ENCODE measurements at places on chromosomes 1 and 21.
A peak's percentile ranks its signal among the peaks of the same experiment; 100 is the strongest.

- DNase-seq = no peak
Measured at GRCh38 chr1:54945393-54945936, 35.0 kb upstream of the TMEM61 start.

- no peak for DNase-seq
Measured at GRCh38 chr1:210981490-210981889, 152.5 kb downstream of the KCNH1 start.

GRCh38 chr1:26225033-26225831 lies 8.8 kb upstream of the CEP85 start:
- DNase-seq = no peak

- no peak for DNase-seq
Measured at GRCh38 chr21:28483301-28484035, 509.2 kb downstream of the LTN1 start.

- DNase-seq = no peak
Measured at GRCh38 chr1:164604541-164604940, 45.6 kb downstream of the PBX1 start.

GRCh38 chr1:24866211-24867083 lies 63.6 kb downstream of the RUNX3 start:
- no peak for DNase-seq

- DNase-seq = no peak
Measured at GRCh38 chr1:1597275-1597930, 2.5 kb downstream of the FNDC10 start.

GRCh38 chr1:183313063-183313462 lies 105.1 kb downstream of the NMNAT2 start:
- no peak for DNase-seq

DNA sequence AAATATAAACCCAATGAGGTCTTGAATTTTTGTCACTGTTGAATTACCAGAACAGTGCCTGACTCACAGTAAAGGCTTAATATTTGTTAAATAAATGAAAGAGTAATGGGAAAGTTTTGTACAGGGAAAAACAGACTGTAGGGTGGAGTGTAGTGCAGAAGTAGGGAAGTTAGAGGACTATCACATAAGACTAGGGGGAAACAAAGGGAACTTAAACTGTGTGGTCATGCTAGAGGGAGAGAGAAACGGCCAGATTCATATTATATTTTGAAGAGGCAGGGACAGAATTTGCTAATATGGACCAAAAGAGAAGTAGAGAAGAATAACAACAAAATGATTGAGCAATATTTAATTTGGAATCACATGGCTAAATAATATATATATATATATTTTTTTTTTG lies 14.8 kb downstream of the CTSK start:
- no peak for DNase-seq

DNA sequence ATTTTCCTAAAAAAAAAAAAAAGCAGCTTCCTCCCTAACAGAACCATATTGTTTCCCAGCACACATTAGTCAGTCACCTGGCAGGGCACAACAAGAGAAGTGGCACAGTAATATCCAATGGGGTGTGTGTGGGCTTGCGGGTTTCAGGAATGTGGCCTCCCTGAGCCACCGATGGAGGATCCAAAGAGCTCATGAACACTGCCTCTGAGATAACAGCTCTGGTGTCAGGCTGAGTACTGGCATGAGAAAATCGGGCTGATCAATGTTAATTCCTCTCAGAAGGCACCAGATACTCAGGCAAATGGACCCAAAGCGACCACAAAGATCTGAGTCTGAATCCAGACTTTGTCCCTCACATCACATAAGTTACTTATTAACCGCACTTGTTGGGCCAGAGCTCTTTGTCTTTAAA lies 2.2 kb upstream of the LYPD8 start:
- no peak for DNase-seq

DNA sequence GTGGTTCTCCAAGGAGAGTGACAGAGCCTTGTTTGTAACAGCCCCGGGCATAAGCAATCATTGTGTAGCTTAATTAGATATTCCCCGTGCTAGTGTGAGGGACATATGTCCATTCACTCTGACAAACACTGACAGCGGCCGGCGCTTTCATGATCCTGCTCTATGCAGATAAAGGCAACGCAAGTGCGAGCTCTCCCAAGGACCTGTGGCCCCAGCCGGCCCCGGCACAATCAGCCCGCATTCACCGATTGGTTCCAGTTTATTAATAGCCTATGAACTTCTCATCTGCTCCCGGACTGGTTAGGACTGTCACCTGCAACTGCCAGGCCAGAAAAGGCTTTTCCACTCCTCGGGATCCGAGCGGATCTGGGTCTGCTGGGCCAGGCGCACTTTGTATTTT lies 18.0 kb upstream of the OLIG1 start:
- no peak for DNase-seq

DNA sequence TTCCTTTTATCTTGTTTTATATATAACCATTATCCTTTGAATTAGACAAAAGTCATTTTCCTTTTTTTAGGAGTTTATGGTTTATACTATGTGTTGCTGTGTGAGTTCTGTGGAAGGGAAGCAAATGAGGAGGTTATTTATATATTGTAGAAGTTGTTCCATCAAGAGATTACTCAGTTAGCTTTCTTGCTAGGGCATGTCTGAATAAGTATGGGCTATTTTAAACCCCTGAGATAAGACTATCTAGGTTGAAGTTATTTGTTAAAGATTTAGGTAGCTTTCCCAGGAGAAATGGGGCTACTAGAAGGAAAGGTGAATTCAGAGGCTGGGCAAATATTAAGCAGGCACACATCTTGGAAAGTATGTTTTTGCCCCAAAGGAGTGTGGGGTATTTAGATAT lies 16.1 kb upstream of the VAMP4 start:
- DNase-seq = no peak

DNA sequence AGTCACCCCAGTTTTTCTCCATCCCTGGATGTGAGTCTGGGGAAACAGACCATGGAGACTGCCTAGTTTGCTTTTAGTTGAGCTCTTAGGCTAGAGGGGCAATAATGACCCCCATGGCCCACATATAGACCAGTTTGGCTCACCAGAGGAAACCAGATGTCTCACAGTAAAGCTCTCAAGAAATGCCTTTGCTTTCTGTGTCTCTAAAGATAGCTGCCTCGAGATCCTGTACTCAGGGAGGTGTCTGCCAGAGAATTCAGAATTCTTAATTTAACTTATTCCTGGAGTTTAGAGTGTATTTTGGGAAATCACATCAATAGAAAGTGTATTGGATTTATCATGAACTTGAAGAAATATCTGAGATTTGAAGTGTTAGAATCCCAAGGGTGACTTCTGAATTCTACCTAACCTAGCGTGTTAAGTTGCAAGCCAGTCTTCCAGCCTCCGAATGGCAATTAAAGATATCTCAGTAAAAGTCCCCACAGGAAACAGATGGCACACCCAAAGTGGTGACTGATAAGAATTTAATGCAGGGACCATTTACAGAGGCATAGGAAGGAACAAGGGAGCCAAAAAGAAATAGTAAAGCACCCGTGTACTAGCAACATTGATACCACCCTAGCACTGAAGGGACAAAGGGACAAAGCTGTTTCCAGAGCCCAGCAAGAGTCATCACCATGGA lies 37.1 kb downstream of the STYXL2 start:
- DNase-seq = no peak

DNA sequence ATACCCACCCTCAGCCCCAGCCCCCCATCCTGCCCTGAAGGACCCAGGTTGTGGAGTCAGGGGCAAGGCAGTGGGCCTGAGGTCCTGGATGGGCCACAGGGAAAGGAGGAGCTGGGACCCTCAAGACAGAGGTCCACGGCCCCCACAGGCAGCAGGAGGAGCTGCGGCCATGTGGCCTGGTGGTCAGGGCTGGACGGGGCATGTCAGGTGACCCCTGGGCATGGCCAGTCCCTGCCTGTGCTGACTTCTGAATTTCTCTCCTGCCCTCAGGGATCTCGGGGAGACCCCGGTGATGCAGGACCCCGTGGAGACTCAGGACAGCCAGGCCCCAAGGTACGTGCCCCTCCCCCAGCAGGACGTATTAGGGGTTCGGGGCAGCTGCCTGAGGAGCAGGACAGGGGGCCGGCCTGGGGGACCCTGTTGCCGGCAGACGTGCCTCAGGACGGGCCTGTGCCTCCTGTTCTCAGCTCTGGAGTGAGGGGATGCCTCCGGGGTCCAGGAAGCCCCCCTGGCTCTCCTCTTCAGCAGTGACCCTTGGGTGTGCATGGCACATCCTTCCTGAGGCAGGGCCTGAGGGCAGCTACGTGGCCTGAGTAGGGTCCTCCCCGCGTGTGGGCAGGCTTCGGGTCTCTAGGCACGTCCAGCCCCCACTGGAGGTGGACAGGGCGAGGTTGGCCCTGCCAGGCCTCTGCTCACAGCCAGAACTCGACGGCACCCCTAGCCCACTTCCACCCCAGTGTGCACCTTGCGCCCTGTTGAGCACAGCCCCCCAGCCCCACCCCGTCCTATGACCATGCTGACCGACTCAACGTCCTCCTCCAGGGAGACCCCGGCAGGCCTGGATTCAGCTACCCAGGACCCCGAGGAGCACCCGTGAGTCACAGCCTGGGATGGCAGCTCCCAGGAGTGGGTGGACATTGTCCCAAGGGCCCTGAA lies 23.6 kb downstream of the COL6A2 start:
- DNase-seq = no peak

GRCh38 chr1:87961992-87962391 lies 633.3 kb downstream of the LMO4 start:
- DNase-seq = no peak

GRCh38 chr1:1554926-1555915 lies 14.8 kb upstream of the TMEM240 start:
- DNase-seq = no peak

DNA sequence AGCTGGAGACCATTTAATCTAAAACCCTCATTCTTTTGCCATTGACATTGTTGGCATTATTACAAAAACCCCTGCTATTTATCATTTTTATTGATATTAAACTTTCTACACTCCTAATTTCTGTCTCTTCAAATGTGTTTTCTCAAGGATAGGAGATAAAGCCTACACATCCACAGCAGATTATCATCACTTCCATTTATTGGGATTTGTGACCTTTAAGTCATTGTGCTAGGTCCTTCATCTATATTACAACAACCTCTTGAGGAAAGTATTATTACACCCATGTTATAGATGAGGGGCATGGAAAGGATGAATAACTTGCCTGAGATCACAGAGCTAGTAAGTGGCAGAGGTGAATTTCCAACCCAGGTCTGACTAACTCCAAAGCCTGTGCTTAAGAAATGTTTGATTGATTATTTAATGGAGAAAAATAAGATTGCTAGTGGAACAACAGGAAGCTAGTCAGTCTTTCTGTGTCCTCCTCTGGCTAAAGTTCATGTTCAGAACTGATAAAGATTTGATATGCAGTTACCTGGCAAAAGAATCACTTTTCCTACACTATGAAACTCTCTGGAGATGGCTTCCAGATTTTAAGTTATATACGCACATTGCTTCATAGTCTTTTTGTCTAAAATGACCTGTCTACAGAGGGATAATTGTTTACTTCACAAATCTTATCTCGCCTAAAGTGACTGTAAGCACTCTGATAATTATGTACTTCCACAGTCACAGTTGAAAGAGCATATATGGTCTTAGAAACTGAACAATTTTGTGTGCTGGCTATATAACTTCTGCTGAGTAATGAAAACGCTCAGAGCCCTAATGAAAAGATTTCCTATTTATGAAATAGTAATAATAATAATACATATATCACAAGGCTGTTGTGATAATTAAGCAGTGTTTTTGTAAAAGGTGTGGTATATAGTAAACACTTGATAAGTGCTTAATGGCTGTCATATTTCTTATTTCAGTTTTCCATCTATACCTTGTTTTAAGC lies 15.0 kb downstream of the FMO5 start:
- DNase-seq = no peak

DNA sequence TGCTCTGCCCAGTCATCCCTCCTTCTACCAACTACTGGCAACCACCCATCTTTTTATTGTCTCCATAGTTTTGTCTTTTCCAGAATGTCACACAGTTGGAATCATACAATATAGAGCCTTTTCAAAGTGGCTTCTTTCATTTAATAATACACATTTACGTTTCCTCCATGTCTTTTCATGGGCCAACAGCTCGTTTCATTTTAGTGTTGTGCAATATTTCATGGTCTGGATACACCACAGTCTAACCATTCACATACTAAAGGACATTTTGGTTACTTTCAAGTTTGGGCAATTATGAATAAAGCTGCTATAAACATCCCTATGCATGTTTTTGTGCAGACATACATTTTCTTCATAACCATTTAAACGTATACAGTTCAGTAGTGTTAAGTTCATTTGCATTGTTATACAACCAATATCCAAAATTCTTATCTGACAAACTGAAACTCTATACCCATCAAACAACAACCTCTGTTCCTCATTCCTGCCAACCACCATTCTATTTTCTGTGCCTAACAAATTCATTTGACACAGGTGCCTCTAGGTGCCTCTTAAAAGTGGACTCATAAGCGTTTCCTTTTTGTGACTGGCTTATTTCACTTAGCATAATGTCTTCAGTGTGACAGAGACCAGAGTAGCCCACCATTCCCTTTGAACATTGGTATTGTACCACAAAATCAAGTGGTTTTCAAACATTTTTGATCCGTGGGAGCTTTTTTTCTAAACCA lies 138.1 kb downstream of the NR5A2 start:
- no peak for DNase-seq

- DNase-seq = peak; percentile 19
Measured at GRCh38 chr1:200738949-200739651, 407 bp downstream of the CAMSAP2 start.

- no peak for DNase-seq
Measured at GRCh38 chr1:219568733-219569132, 44.2 kb downstream of the ZC3H11B start.

DNA sequence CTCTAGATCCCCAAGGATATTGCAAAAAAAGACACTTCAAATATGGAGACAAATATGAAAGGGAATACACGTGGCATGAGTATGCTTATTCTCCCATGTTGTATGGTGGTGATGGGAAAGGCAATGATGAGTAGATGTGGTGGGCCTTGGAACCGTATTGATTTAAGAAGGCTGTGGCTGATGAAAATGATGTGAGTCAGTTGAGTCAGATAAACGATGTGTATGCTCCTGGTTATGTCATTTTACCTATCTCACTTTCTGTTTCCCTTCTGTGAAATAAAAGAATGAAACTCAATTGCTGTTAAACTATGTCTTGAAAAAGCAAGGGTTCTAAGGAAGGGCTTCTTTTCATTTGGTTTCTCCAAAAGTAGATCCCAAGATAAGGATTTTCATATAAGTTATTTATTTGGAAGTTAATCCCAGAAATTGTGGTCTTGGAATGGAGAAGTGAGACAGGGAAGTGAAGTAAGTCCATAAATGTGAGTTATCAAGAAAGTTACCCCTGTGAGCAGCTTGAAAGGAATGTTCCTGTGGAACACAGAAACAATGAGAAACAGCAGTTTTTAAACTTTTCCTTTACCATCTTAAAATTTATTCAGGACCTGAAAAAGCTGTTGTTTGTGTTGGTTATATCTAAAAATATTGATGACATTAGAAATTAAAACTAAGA lies 292.0 kb downstream of the DUSP10 start:
- DNase-seq = no peak
